Skeletal muscle cell (primary cell): ENCODE measurements at places on chromosomes 2 and 18.

- no peak for DNase-seq
Measured at GRCh38 chr2:38626326-38627035, 23.8 kb upstream of the HNRNPLL start.

DNA sequence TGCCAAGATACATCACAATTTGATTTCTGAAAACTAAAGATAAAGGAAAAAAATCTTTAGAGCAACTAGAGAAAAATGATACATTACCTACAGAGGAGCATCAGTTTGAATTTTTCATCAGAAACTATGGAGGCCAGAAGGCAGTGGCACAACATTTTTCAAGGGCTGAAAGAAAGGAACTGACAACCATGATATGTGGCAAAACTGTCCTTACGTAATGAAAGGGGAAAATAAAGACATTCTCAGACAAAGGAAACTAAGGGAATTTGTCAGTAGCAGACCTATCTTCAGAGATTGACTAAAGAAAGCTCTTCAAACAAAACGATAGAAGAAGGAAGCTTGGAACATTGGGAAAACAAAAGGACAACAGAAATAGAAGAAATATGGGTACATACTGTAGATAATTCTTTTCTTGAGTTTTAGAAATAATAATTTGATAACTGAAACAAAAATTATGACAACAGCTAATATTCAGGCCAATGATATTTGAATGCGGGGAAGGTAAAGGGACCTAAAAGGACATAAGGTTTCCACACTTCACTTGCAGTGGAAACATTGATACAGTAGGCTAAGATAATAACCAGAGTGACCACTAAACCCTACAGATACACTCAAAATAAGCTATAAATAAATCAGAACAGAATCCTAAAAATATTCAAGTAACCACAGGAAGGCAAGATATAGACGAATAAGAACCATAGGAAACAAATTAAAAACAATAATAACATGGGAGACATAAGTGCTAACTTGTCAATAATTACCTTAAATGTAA, 70.0 kb upstream of the NPAS2 start:
- DNase-seq: no peak

GRCh38 chr2:236527159-236527630, 42.4 kb upstream of the ACKR3 start:
- no peak for DNase-seq

GRCh38 chr2:5977477-5977876, 285.3 kb downstream of the SOX11 start:
- DNase-seq: no peak

DNA sequence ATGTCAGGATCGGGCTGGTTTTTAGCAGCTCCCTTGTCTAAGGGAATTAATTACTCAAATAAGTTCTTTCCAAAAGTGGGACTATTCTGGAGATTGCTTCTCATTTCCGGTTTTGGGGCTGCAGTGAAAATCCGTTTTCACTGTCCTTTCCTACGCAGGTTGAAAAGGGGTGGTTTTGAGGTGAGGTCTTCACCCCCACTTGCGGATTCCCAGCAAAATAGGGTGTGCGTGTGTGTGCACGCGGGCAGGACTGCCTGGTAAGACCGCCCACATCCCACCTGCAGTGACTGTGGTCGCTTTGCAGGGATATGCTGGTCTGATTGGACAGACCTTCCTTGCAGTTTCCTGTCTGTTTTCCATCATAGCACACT, 472 bp upstream of the PLEKHM3 start:
- no peak for DNase-seq

DNA sequence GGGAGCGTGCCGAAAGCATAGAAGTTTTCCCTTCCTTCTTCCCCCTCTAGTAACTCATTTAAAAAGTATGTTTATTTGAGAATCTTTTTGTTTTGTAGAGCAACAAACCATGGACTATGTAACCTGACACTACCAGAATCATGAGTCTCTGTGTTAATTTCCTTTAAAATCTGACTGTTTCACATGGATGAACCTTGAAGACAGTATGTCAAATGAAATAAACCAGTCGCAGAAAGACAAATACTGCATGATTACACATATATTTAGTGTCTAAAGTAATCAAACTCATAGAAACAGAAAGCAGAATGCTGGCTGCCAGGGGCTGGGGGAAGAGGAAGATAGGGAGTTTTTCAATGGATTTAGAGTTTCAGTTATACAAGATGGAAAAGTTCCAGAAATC, 32.3 kb downstream of the PTPN2 start:
- no peak for DNase-seq

DNA sequence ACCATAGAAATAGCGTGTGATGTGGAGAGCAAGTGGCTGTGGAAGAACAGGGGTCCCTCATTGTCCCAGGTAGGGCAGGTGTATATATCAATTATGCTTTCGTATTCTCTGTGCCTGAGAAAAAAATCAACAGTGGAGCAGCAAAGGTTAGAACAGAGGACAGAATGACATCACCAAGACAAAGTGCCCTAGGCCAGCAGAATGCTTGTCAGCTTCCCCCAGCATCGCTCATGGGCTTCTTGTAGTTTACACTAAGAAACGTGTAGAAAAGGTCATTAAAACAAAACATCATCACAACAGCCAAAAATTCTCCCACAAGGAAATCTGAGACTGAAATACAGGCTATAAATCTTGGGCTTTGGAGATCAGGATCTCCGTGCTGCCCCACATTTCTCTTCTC, 288.0 kb downstream of the TDRD15 start:
- no peak for DNase-seq

DNA sequence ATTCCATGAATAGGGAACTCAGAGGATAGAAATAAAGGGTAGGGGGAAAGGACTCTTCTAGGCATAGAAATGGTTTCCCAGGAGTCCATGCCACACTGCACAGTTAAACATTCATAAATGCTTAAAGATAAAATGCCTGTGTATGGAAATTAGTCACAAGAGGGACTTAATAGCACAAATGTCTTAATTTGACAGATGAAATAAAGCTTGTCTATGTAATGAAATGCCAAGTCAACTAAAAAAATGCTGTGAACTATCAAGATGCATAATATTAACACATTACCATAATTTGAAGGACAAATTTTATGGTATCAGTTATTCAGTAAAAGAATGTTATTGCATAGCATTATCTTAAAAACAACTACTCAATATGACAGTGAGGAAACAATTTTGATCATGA, 553.2 kb upstream of the NETO1 start:
- DNase-seq: no peak

GRCh38 chr2:38109732-38110181, 33.8 kb upstream of the CYP1B1 start:
- no peak for DNase-seq

DNA sequence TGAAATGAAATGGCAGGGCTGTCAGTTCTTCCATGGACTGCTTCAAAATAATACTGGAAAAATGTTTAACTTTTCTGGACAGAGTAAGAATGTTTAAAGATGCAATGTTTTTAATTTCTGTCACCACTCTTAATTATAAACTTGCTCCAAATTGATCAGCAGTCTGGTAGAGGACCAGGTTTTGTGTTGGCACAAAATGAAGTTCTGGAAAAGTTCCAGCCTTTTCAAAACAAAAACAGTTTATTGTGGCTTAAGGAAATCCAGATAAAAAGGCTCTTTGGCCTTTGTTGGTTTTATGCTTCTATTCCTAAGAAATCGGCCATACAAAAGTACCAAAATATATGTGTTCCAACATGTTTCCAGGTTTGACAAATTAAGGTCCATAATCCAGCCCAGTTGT, 48.8 kb downstream of the PTRHD1 start:
- no peak for DNase-seq

GRCh38 chr2:71895320-71896161, 252.1 kb downstream of the CYP26B1 start:
- DNase-seq: no peak

DNA sequence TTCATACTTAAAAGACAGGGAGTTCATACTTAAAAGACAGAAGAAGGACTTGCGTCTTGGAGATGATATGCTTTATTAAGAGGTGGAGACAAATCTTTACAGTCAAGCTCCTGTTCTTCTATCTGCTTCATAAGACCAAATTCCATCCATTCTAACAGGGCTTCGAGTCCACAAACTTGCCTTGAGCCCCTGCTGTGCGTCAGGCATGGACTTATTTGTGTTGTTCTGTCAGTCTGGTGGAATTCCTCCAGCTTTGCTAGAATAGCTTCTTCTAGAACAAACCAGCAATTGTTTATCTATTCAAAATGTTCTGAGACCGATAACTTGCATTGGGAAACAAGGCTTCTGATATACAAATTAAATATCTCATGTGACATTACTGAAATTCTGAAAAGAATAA, 73.9 kb upstream of the SOX11 start:
- no peak for DNase-seq

- no peak for DNase-seq
Measured at GRCh38 chr2:8270699-8271098, 411.2 kb upstream of the ID2 start.

- DNase-seq: no peak
Measured at GRCh38 chr2:183630964-183631363, 506.7 kb downstream of the NUP35 start.

DNA sequence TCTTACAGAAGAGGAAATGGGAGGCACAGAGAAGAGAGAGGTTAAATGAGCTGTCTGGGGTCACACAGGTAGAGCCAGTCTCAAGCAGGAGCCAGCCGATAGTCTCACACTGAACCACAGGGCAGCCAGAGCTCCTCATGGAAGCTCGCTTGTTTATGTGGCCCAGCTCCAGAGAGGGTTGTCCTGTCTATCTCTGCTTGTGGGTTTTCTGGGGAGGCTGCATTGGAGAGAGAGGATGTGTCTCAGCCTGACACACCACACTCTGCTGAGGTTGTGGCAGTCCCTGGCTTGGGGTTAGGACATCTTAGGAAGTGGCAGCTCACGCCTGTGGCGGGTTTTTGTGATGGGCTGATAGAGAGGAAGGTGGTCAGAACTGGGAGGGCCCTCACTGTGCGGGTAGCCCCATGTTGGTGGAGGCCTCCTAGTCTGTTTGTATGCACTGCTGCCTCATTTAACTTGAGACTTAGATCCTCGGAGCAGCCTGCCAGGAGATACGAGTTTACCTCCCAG, 52.3 kb downstream of the TCF7L1 start:
- DNase-seq: no peak

DNA sequence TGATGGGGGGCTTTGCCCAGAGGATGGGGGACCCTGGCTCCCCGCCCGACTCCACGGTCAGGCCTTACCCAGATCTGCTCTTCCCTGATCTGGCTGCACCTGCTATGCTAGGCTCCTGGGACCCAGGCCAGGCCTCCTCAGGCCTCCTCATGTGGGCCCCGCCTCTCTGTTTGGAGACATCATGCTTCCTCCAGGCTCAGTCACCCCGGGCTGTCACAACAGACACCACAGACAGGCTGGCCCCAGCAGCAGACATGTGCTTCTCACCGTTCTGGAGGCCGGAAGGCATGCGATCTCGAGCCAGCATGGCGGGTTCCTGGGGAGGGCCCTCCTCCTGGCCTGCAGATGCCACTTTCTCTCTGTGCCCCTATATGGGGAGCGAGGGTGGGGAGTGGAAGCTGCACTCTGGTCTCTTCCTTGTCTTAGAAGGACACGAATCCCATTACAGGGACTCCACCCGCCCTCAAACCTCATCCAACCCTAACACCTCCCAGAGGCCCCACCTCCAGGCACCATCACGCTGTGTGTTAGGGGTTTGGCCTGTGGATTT, 10.8 kb upstream of the NEU4 start:
- DNase-seq: no peak

DNA sequence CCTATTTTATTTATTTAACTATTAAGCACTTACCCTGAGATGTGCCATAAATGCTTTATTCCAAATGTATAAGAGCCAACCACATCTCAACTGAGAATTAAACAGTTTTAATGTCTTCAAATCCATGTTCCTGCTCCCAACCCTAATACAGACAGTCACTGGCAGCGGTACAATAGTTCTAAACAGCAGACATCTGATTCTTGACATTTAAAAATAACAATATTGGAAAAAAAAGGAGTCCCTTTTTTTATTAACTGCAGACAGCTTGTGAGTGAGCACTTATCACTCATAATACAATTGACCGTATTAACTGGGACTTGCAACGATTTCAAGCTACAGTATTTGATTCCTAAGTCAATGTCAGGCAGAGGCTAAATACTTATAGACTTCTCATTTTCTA, 424.6 kb downstream of the TGIF1 start:
- no peak for DNase-seq

DNA sequence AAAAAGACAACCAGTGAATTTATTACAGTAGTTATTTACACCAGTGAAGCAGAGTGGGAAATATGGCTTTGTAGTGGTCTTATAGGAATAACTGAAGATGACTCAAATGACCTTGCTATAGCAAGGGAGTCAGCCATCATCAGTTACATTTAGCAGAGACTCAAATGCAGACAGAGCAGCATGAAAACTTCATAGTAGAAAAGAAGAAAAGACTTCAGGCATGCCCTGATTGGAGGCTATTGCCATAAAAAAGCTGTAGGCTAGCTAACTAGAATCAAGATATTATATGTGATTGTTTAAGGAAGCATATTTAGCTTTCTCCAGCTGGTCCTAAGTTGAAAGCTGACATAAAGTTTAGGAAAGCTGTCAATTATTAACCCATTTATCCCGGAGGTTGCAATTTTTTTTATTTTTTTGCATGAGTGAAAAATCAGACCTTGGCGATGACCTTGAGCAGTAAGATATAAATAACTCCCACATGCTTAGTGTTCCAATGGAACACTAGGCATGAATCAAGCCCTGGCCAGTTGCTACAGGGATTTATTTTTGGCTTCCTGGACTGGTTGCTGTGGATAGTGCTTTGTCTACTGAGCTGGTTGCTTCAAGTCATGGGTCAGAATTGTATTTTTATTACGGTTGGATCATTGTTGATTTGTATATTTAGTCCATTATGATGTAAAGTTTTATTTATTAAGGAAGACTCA, 675.6 kb upstream of the VRK2 start:
- DNase-seq: peak; percentile 3

DNA sequence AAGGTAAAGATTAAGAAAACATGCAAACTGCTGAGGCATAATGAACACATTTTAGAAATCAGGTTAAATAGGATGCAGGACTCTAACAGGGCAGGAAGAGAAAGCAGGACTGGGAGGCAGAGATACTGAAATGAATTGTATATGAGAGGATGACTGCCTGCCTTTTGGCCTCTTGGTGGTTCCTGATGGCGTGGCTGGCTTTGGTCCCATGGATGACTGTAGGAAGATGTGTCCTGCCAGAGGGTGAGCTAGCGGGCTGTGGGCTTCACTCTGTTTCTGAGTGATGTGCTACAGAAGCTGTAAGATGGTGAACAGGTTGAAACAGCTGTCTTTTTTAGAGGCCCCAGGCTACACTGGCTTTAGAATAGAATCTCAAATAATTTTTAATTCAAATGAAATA, 517.0 kb downstream of the SLC4A3 start:
- DNase-seq: peak; percentile 61
